BE2C (cell line): ENCODE measurements at places on chromosomes 5 and 9.

- DNase-seq = no peak
Observed at GRCh38 chr9:133151601-133152525, 11.9 kb downstream of the GBGT1 start.

GRCh38 chr5:74336297-74336696 lies 304.2 kb downstream of the ENC1 start:
- DNase-seq = peak; percentile 49

DNA sequence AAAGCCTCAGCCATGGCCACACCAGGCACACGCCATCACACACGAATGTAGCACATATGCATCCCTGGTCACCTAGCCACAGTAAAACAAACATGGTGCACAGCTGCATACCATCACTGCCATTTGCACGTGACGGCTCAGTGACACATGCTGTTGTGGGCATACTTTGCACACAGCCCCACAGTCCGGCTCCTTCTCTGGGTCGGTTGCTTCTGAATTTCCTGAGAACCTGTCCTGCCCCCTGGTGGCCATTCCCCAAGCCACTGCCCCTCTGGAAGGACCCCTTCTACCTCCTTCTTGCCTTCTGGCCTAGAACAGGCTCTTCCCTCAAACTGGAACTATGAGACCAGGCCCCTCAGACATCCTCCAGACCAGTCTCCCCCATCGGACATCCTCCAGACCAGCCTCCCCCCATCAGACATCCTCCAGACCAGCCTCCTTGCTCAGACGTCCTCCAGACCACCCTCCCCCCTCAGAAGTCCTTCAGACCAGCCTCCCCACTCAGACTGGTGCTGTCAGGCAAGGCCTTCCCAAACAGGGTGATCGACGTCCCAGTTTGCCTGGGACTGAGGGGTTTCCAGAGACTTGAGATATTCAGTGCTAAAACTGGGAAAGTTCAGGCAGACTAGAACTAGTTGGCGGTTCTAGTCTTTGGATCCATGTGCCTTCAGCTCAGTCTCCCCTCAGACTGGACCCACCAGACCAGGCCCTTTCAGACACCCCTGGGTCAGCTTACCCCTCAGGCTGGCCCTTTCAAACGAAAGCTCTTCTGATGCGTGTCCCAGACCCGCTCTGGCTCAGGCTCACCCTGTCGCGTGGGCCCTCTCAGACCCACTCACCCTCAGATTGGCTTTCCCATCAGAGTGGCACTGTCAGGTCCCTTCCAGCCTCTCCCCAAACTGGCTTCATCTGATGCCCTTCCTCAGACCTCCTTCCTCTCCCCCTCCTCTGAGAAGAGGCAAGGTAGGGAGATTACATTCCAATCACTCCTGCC lies 24.3 kb upstream of the ENHO start:
- peak; percentile 86 for DNase-seq

DNA sequence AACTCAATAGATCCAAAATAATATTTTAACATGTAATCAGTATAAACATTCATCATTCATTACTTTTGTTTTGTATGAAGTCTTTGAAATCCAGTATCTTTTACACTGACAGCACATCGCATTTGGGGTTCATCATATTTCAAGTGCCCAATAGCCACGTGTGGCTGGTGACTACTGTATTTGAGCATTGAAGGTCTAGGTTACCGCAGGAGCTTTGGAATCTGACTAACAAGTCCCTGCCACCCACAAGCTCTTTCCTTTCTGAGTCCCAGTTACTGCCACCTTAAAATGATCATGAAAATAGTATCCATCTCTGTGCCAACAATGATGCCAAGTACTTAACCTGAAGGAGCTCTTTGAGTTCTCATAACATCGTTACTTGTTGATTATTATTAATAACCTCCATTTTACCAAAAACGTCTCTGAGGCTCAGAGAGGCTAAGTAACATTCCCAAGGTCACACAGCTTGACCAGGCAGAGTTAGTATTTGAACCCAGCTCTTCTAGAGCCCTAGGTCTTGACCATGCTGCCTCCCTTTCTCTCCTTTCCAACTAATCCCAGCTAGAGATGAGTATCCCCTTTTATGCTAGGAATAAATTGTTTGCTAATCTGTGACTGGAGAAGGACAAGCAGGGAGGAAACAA lies 24.2 kb downstream of the ARHGEF37 start:
- DNase-seq = no peak

DNA sequence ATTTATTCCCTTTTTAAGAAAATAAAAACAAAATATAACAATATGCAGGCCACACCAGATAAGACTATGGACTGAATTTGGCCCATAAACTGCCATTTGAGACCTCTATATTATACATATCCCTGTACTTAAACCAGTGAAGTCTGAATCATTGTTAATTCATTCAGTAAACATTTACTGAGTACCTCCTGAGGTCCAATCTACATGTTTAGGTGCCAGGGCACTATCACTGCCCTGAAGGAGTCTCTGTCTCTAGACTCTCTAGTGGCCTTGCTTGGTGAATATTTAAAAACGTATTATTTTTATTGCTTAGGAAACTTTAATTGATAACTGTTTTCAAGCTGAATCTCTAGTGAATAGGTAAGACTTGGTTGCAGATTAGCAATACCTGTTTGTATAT lies 74.7 kb upstream of the ELL2 start:
- no peak for DNase-seq

DNA sequence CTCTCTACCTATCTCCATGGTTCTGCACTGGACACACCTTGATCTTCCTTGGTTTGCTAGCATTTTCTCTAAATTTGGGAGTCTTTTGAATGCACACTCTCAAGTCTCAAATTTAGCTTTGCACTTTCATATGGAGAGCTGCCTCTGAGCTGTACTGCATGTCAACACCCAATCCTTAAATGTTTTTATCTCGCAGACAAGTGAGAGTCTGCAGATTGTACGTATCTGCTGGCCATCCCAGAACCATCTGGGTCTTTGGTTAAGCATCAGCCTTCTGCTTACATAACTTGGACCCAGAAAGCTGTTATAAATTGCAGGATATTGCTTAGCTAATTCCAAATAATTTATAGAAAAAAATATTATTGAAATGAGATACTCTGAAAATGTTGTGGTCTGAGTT lies 111.4 kb upstream of the GRAMD2B start:
- no peak for DNase-seq

DNA sequence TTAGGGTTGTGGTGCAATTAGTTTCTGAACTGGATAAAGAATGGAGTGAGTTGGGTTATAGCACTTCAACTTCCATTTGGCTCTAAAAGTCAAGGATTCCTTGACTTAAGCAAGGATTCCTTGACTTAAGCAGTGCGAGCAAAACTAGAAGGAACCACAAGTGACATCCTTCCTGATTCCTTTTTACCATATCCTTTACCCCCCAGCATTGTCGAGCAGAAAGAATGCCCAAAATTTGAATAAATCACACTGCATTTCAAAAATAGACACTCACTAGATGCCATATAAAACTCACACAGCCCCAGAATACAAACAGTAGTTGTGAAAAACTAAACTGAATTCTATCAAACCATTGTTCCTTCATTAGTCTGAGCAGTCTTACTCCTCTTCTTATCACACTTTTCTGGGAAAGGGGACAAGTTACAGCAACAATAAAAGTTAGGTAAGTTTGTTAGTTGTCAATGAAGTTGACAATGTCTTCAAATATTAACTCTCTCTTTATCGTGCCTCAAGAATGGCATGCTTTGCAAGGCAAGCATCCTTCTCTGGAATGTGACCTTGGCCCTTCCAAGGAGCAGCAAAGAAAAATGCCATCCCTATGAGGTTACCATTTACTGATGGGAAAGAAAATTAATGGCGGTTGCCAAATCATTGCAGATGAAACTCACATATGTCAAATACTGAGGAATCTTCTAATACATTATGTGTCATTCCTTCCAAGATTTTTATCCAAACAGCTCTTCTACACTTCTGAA lies 273.3 kb upstream of the ANKRD55 start:
- no peak for DNase-seq

GRCh38 chr5:96879665-96880064 lies 3.4 kb downstream of the ERAP2 start:
- no peak for DNase-seq

DNA sequence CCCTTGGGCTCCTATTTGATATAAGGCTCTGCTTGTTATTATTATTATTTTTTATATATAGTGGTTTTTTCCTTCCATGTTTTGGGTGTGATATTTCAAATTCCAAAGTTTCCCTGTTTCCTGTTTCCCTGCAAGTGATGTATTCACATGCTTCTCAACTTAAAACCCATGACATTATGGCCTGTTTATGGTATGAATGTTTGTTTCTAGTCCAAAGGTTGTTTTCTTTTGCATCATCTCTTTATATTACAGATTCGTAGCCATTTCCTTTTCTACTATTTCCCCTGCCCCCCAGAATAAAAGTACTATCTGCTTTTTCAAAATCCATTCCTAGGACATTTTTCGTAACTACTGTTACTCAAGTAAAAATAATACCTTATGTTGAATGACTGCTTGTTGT lies 7.5 kb downstream of the SEMA6A start:
- DNase-seq = no peak

GRCh38 chr5:104189031-104189430 lies 626.4 kb upstream of the NUDT12 start:
- no peak for DNase-seq
